ENCODE measurements at places on chromosomes 2 and 18. TPM values are rescaled to one million over a fixed set of nuclear protein-coding genes. Genes with fewer than 3 reads are reported as not detected.

PROKR1 gene
- not detected for total RNA-seq

HRH4 gene
- 0.17 TPM for total RNA-seq

ERICH2 gene
- total RNA-seq = 3.3 TPM

INPP1 gene
- total RNA-seq = 25.0 TPM

GREB1L gene
- total RNA-seq = 0.55 TPM

PIEZO2 gene
- 40.3 TPM for total RNA-seq

SCN7A gene
- total RNA-seq = 21.9 TPM

DNA sequence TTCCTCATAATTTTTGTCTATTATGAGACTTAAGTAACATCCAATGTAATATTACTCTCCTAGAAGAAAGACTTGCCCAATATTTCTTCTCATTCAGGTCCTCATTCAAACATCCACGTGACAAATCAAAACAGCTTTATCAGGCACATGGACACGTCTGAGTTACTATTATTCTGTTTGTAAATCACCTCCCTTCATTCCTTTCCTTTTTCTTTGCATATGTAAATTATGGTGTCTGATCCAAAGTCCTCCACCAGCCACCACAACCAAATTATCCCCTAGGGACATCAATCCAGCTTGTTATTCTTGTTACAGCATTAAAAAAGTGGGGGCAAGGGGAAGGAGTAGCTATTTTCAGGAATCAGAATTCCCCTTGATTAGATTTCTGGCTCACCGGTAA, 7.1 kb downstream of the TMEM163 start:
- H3K27ac ChIP-seq = no peak overlapping the region
- DNase-seq = no peak
- H3K4me3 ChIP-seq = no peak overlapping the region
- no peaks in the 10 kb centered on the region for H3K4me1 ChIP-seq
- peaks cover 43% of the 10 kb centered on the region for H3K27me3 ChIP-seq

DNA sequence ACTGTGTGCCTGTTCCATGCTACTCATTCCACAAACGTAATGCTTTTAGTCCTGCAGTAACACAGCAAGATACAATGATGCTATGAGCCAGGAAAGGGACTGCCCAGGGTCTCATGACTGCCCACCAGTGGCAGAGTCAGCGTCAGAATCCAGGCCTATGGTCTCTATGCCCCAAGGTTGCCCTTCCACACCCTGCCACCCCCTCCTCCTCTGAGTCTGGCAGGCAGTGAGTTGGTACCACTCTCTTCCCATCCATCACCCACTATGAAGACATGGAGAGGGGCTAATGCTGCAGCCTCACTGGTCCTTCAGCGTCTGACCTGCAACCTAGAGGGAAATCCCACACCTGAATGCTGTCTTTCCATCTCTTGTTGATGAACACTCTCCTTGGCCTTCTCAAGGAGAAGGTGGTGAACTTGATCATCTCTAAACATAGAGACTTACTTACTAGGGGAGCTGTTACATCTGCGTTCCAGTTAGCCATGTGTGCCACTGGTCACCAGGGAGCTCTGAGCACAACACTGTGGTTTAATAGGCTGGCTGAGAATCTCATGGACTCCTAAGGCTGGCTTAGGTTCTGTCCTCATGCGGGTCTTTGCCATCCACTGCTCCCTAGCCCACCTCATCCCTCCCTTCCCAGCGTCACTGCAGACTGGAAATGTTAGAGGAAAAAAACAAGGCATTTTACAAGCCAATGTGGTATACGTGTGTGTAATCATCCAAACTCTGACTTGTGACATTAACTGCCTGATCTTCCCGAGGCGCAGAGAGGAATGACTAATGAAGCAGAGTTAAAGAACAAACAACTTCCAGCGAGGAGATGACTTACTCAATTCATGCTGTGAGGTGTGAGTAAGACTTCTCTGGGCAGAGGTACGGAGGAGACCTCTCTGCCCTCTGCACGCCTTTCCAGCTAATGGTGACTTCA, 28.8 kb downstream of the STEAP3 start:
- H3K27ac ChIP-seq = no peak overlapping the region
- DNase-seq = no peak
- H3K4me1 ChIP-seq = peaks cover 3% of the 10 kb centered on the region

GRCh38 chr2:149342509-149342908, 12.1 kb downstream of the LYPD6 start:
- no peak overlapping the region for H3K4me3 ChIP-seq
- no peak for DNase-seq
- H3K27me3 ChIP-seq = no peaks in the 10 kb centered on the region
- no peak overlapping the region for H3K27ac ChIP-seq
- no peaks in the 10 kb centered on the region for H3K4me1 ChIP-seq
- H3K36me3 ChIP-seq = no peaks in the 10 kb centered on the region

- peaks cover 21% of the 10 kb centered on the region for H3K36me3 ChIP-seq
- H3K4me3 ChIP-seq = no peak overlapping the region
- peak; percentile 44 for DNase-seq
- H3K27me3 ChIP-seq = no peaks in the 10 kb centered on the region
- H3K4me1 ChIP-seq = peaks cover 23% of the 10 kb centered on the region
- peak overlapping the region; percentile 81 for H3K27ac ChIP-seq
These were observed 36.4 kb downstream of the WDSUB1 start for GRCh38 chr2:159249990-159250715.

GRCh38 chr2:24456599-24457556, 34.2 kb upstream of the NCOA1 start:
- no peak overlapping the region for H3K4me3 ChIP-seq
- no peak for DNase-seq
- no peaks in the 10 kb centered on the region for H3K4me1 ChIP-seq
- H3K27me3 ChIP-seq = no peaks in the 10 kb centered on the region
- H3K36me3 ChIP-seq = no peaks in the 10 kb centered on the region

DNA sequence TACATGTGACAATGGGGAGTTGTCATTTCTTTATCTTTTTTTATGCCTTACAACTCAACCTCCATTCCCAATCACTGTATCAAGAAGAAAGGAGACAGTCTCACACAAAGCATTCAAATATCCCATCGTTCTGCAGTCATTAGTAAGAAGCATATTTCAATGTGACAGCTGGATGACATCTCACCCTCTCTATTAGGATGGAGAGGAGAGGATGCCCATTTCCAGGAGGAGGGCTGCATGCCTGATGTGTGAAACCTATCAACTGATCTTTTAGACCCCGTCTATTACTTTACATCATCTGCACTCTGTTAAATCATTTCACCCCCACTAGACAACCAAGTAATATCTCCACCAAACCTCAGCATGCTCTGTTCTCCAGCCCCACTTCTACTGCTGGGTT, 292.7 kb upstream of the CHAC2 start:
- no peaks in the 10 kb centered on the region for H3K36me3 ChIP-seq
- H3K27me3 ChIP-seq = no peaks in the 10 kb centered on the region
- H3K27ac ChIP-seq = no peak overlapping the region

- no peak for DNase-seq
- no peak overlapping the region for H3K27ac ChIP-seq
- H3K27me3 ChIP-seq = no peaks in the 10 kb centered on the region
- H3K4me3 ChIP-seq = no peak overlapping the region
- H3K4me1 ChIP-seq = no peaks in the 10 kb centered on the region
These were observed 167.3 kb upstream of the SKOR2 start for GRCh38 chr18:47418746-47419145.

- no peak for DNase-seq
- no peak overlapping the region for H3K4me3 ChIP-seq
- peaks cover 22% of the 10 kb centered on the region for H3K36me3 ChIP-seq
- no peaks in the 10 kb centered on the region for H3K27me3 ChIP-seq
These were observed 19.0 kb downstream of the PFN4 start for GRCh38 chr2:24104110-24104650.

- H3K4me1 ChIP-seq = no peaks in the 10 kb centered on the region
- no peak overlapping the region for H3K4me3 ChIP-seq
- H3K27me3 ChIP-seq = no peaks in the 10 kb centered on the region
- H3K36me3 ChIP-seq = no peaks in the 10 kb centered on the region
- no peak overlapping the region for H3K27ac ChIP-seq
- no peak for DNase-seq
These were observed 684.4 kb upstream of the SYT4 start for GRCh38 chr18:43961722-43962121.

DNA sequence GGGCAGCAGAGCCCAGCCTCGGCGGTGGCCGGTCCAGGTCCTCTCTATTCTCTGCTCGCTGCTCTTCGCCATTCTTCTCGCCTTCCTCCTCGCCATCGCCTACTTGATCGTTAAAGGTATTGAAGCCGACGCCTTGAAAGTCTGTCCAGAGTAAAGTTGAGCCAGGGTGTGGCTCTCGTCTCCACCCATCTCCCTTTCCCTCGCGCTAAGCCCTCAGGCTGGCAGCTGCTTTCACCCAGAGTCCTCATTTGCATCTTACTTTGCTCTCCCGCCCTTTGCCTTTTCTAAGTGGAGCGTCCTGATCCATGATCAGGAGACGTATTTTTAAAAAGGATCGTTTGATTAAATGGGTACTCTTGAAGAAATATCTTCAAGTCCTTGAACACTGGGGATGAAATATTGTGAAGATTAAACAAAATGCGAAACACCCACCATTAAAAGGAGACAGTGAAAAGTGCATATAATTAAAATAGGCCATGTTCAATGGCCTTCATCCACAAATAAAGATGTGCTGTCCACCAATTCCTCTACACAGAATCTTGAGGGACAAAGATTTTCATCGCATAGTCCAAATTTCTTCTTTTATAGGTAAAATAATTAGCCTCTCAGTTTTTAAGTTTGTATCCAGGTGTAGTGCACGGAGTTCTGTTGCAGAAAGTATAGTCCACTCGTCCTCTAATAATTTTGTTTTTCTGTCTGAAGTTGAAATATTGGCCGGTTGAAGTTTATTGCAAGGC, 657 bp downstream of the ARL6IP6 start:
- no peaks in the 10 kb centered on the region for H3K27me3 ChIP-seq
- H3K36me3 ChIP-seq = peaks cover 17% of the 10 kb centered on the region
- peak overlapping the region; percentile 85 for H3K4me3 ChIP-seq
- H3K4me1 ChIP-seq = peaks cover 20% of the 10 kb centered on the region

- peaks cover 58% of the 10 kb centered on the region for H3K4me1 ChIP-seq
- peak overlapping the region; percentile 41 for H3K27ac ChIP-seq
- peak overlapping the region; percentile 11 for H3K4me3 ChIP-seq
- H3K36me3 ChIP-seq = no peaks in the 10 kb centered on the region
- DNase-seq = peak; percentile 63
- H3K27me3 ChIP-seq = no peaks in the 10 kb centered on the region
These were observed 185.0 kb downstream of the ANAPC1 start for GRCh38 chr2:111698743-111699554.

GRCh38 chr2:70712916-70713315, 55.1 kb downstream of the ADD2 start:
- no peak overlapping the region for H3K4me3 ChIP-seq
- no peaks in the 10 kb centered on the region for H3K4me1 ChIP-seq
- DNase-seq = no peak
- H3K27me3 ChIP-seq = peaks cover 7% of the 10 kb centered on the region

DNA sequence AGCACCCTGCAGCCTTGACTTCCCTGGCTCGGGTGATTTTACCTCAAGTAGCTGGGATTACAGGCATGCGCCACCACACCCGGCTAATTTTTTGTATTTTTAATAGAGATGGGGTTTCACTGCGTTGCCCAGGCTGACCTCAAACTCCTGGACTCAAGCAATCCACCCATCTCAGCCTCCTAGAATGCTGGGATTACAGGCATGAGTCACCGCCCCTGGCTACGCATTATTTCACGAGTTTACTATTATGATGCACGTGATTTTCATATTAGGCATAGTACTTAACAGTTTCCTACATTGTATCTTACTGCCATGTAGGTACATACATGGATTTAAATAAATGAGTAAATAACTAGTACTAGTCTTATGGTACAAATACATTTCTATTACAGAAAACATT, 4.4 kb downstream of the DYNC2LI1 start:
- no peaks in the 10 kb centered on the region for H3K4me1 ChIP-seq
- no peak for DNase-seq
- no peak overlapping the region for H3K27ac ChIP-seq
- H3K36me3 ChIP-seq = peaks cover 12% of the 10 kb centered on the region
- no peak overlapping the region for H3K4me3 ChIP-seq

DNA sequence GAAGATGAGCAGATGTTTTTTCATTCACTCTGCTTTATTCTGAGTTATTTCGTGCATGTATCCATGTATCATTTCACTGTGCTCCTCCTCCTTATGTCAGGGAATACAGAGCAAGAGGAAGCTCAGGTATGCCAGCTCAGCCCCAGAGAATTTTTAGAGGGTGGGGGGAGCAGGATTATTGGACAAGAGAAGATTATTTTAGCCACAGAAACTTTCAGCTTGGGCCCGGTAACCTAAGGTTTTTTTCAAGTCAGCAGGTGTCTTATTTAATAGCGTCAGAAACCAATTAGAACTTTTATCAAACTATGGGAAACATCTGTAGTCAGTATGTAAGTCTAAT, 232.9 kb upstream of the SIX3 start:
- no peak for DNase-seq
- no peak overlapping the region for H3K27ac ChIP-seq
- H3K4me3 ChIP-seq = no peak overlapping the region
- H3K27me3 ChIP-seq = no peaks in the 10 kb centered on the region
- H3K4me1 ChIP-seq = no peaks in the 10 kb centered on the region
- H3K36me3 ChIP-seq = no peaks in the 10 kb centered on the region

DNA sequence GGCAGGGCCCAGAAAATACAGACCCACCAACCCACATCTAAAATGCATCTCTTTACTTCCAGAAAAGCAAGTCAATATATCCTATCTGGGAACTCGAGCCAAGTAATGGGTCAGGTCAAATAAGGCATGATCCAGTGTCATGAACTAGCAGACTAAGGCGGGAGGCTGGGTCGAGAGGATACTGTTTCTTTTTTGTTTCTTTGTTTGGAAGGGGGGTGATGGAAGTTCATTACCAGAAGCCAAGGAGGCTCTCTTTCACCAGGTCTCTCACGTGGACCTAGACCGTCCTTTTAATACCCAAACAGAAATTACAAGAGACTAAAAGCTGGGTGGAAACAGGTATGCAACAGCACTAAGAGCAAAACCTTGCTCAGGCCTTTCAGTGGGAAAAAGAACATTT, 108.3 kb downstream of the HDAC4 start:
- peaks cover 12% of the 10 kb centered on the region for H3K4me1 ChIP-seq
- no peak for DNase-seq
- no peak overlapping the region for H3K27ac ChIP-seq
- no peaks in the 10 kb centered on the region for H3K27me3 ChIP-seq

GRCh38 chr2:173051463-173052215, 24.0 kb upstream of the MAP3K20 start:
- DNase-seq = no peak
- no peaks in the 10 kb centered on the region for H3K36me3 ChIP-seq
- H3K27ac ChIP-seq = no peak overlapping the region
- H3K4me3 ChIP-seq = no peak overlapping the region

- H3K4me1 ChIP-seq = peaks cover 60% of the 10 kb centered on the region
- peak; percentile 83 for DNase-seq
- peak within 1 kb of the TSS; percentile 61 for H3K4me3 ChIP-seq
- no peaks in the 10 kb centered on the region for H3K36me3 ChIP-seq
These were observed at the start of gene DUSP2 for GRCh38 chr2:96145036-96145847. TSS of gene DUSP2 (minus strand) at chr2:96145440. CDS start at chr2:96145354, 86 bp downstream.

DNA sequence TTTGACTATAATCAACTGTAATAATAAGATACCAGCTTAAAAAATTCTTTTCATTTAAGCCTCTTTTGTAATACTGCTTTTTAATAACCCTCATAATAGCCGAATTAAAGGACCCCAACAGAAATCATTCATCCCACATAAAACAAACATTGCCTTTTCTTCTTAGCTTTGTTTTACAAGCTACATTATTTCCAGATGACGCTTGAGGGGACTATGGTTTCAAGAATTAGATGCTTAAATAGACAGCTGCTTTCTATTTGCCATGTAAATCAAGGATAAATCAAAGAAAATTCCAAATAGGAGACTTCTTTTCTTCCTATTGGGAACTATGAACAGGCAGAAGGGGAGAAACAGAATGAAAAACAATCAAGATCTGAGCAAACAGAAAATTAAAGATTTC, 200.7 kb upstream of the SMAD7 start:
- no peak for DNase-seq
- no peak overlapping the region for H3K4me3 ChIP-seq
- H3K4me1 ChIP-seq = no peaks in the 10 kb centered on the region

Measured in left lung (tissue), 14 donors.